ENCODE measurements at places on chromosomes 6 and 20. TPM values are rescaled to one million over a fixed set of nuclear protein-coding genes. Genes with fewer than 3 reads are reported as not detected.

- no peak for DNase-seq
Observed at GRCh38 chr6:19135706-19136105, 701.5 kb upstream of the ID4 start.

GRCh38 chr6:137102851-137103492 lies 58.2 kb upstream of the IL20RA start:
- DNase-seq = no peak

- DNase-seq = no peak
Observed at GRCh38 chr20:1086277-1087213, 31.9 kb upstream of the PSMF1 start.

DNA sequence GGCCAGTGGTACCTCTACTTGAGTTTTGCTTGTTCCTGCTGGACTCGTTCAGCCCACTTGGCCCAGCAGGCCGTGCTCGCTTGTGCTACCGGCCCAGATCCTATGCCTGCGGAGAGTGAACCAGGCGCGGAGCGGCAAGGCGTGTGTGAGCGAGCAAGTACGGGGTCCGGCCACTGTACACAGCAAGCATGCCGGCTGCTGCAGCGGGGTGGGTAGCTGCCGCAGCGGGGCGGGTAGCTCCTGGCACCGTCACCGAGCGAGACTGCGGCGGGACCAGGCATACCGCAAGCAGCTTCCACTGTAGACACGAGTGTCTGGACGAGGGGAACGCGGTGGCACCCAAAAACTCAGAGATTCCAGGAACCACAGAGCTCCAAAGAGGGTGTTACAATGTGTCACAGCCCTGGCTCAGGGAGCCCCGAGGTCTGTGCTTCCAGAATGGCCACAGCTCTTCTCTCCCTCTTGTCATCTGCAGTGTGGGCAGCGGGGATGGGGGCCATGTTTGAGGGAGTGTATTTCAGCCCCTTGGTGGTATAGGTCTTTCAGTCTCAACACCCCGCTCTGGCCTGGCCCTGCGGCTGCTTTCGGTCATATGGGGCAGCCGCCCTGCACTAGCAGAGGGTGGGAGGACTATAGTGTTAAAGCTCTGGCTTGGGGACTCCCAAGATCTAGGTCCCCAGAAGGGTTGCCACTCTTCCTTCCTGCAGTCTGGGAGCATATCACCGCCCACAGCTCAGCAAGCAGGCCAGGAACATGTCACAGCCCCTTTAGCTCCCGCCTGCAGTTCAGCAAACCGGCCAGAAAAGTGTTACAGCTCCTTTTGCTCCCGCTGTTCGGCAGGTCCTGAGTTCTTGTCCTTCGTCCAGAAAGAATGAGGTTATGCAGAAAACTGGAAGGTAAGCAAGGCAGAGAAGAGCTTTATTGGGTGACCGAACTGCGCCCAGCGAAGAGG lies 6.1 kb upstream of the RWDD1 start:
- no peak for DNase-seq

GRCh38 chr6:73854998-73855718 lies 159.2 kb downstream of the CD109 start:
- DNase-seq = peak; percentile 33

DNA sequence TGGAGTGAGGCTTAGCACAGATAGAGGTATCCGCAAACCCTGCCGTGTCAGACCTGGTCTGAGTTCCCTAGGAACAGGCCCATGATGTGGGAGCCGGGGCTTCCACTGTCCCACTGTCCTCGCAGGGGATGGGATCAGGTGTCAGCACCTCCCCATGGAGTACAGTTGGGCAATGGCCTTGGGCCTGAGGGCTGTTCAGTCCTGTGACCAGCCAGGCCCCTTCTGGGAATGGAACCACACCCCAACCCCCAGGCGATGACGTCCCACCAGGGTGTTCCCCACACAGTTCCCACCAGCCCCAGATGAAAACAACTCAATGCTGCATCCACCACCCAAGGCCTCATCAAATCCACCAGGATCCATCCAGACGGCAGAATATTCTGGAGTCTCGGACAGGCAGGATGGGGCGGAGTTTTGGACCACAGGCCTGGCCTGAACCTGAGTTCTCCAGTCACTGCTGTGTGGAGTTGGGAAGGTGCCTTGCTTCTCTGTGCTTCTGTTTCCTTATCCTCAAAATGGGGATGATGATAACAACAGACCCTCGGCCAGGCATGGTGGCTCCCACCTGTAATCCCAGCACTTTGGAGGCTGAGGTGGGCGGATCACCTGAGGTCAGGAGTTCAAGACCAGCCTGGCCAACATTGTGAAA lies 62.2 kb downstream of the UBE2V1 start:
- DNase-seq = no peak

DNA sequence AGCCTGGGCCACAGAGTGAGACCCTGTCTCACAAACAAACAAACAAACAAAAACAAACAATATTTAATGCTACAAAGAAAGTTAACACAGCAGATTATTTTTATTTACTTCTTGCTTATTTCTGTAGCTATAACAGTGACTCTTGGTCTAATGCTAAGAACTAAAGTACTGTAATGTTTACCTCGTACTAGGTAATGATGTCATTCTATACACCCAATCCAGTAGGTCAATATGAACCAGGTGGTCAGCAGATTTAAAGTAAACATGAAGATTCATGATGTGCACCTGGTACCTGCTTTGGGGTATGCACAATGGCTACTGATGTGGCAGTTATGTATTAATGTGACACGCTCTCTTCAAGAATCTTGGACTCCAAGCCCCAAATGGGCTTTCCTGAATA lies 36.6 kb upstream of the CARMIL1 start:
- DNase-seq = no peak

GRCh38 chr6:89781070-89782034 lies 38.2 kb downstream of the MDN1 start:
- DNase-seq = no peak

SPATA2 gene
- total RNA-seq = 4.4 TPM

Data from glomerular endothelial cell (primary cell).